ENCODE measurements at places on chromosomes 7 and 10. TPM values are rescaled to one million over a fixed set of nuclear protein-coding genes. Genes with fewer than 3 reads are reported as not detected.

Gene ANKRD26
- 2.8 TPM for total RNA-seq

Gene AP5Z1
- total RNA-seq: 30.1 TPM

Gene LEP
- total RNA-seq: not detected

Gene FAM237B
- 0.10 TPM for total RNA-seq

Gene CDHR3
- total RNA-seq: 4.1 TPM

Gene ATP5F1C
- 264 TPM for total RNA-seq

Gene LRGUK
- 0.37 TPM for total RNA-seq

Gene CYP3A7
- 0.05 TPM for total RNA-seq

Gene GRID2IP
- not detected for total RNA-seq

Gene OR9A2
- total RNA-seq: not detected

All from A549 treated with AZD2906 at 1 μM for 4 hours (cell line).